ENCODE measurements at places on chromosomes 5 and 9.

DNA sequence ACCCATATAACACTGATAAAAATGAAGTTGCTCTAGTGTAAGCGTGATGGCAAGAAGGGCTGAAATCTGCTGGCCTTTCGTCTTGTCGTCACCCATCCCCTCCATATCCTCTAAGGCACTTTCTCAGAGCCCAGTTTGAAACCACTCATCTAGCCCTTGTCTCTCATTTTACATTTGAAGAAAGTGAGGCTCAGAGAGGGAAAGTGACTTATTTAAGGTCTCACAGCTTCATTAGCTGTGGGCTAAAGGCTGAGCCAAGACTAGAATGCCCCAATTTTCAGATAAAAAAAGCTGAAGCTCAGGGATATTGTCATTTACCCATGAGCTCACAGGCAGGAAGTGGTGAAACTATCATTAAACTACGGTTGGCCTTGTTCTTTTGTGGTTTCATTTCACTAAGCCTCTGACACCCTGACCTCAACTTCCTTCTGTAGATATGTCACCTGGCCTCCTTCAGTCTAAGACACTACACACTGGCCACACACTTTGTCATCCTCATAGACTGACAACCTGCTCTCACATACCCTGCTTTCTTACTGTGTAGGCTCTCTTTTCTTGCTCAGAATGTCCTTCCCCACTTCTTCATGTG is 176.7 kb upstream of the DMAC1 start:
- peak; percentile 98 for ATAC-seq

GRCh38 chr9:96320749-96321280 is 18.8 kb upstream of the HSD17B3 start:
- ATAC-seq: no peak

- no peak for ATAC-seq
Observed at GRCh38 chr9:89920951-89921350, 316.1 kb downstream of the GADD45G start.

DNA sequence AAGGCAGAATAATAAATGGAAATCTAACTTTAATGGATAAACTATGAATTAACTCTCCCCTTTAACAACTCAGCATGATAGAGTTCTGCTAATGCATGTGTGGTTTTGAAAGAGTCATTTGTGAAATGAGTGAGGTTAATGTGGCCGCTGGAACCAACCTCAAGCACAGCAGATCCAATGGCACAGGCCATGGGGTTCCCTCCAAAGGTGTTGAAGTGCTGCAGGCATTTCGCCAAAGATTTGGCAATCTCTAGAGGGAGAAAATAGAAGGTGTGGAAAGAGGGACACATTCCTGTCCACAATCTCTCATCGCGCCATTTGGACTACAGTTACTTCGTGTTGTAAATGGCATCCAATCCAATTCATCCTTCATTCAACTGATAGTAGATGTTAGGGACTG is 35.0 kb downstream of the AGXT2 start:
- ATAC-seq: no peak

DNA sequence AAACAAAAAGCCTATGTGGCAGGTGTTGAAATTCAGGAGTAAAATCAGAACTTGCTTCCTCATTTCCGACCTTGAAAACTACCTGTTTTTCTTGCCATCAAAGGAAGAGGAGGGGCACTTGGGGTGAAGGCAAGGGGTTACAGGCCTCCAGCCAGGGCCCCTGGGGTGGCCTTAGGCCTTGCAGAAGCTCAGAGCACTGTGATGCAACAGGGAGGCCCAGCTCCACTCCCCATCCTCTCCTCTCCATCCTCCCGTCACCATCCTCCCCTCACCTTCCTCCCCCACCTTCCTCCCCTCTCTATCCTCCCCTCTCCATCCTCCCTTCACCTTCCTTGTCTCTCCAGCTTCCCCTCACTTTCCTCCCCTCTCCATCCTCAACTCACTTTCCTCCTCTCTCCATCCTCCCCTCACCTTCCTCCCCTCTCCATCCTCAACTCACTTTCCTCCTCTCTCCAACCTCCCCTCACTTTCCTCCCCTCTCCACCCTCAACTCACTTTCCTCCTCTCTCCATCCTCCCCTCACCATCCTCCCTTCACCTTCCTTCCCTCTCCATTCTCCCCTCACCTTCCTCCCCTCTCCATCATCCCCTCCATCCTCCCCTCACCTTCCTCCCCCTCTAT is 111.6 kb downstream of the WNK2 start:
- ATAC-seq: no peak

DNA sequence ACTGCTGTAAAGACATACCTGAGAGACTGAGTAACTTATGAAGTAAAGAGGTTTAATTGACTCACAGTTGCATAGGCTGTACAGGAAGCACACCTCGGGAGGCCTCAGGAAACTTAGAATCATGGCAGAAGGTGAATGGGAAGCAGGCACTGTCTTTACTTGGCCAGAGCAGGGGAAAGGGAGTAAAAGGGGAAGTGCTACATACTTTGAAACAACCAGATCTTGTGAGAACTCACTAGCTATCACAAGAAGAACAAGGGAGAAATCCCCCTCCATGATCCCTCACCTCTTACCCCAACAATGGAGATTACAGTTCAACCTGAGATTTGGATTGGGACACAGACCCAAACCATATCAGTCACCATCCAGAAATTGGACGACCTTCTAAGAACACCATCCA is 1285.8 kb upstream of the CDH9 start:
- ATAC-seq: no peak

GRCh38 chr5:43017428-43017815 is 22.7 kb downstream of the ANXA2R start:
- ATAC-seq: no peak

- ATAC-seq: no peak
Observed at GRCh38 chr9:87667164-87667738, 58.7 kb upstream of the CTSL start.

DNA sequence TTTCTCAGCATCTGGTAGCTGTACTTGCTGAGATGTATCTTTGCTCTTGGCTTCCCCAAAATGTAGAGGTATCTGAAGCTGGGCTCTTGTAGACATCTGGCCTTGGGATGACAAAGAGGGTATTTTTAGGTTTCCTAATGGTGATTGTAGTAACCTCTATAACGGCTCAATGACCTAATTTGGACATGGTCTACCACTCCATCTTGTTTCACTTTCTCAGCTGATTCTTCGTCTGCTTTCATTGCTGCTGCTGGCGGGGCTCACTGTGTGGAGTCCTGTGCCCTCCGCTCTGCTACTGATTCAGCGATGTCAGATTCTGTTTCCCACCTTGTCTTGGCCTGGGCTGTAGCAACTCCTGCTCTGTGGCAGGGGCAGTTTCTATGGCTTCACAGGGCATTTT is 12.7 kb upstream of the MARCHF11 start:
- ATAC-seq: no peak

DNA sequence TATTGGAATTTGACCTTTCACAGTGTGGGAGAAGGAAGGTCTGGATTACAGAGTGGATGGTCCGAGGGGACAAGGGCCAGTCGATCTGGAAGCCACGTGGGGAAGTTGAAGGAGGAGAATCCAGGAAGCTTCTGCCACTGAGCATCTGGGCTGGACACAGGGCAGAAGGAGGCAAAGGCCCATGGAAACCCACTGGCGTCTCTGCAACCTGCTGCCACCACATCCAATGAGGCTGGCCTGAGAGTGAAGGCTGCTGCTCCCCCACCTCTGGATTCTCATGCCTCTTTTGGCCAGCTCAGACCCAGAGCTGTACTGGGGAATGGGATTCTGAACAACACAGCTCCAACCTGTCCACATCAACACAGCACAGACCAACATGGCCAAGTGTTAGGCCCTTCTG is 48.9 kb upstream of the BOD1 start:
- ATAC-seq: no peak

- ATAC-seq: no peak
Observed at GRCh38 chr9:113499876-113500497, 36.5 kb downstream of the RGS3 start.

GRCh38 chr5:77953374-77953773 is 177.2 kb upstream of the TBCA start:
- ATAC-seq: no peak

GRCh38 chr5:143244000-143244736 is 159.3 kb downstream of the NR3C1 start:
- ATAC-seq: no peak

DNA sequence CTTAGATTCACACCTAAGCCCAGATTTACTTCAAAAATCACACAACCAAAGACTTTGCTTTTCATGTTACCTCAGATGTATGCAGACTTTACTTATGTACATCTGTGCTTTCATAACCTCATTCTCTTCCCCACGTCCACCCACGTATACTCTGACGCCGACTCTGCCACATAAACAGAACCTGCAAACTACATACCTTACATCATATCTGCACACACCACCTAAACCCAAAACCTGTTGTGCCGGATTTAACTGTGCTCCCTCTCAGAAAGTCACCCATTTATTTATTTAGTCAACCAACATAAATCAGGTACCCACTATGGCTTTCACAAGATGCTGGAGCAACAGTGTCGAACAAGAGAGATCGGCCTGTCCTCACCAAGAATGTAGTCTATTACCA is 1.0 kb upstream of the DPYSL3 start:
- no peak for ATAC-seq

GRCh38 chr5:130078661-130079060 is 174.4 kb downstream of the CHSY3 start:
- no peak for ATAC-seq

DNA sequence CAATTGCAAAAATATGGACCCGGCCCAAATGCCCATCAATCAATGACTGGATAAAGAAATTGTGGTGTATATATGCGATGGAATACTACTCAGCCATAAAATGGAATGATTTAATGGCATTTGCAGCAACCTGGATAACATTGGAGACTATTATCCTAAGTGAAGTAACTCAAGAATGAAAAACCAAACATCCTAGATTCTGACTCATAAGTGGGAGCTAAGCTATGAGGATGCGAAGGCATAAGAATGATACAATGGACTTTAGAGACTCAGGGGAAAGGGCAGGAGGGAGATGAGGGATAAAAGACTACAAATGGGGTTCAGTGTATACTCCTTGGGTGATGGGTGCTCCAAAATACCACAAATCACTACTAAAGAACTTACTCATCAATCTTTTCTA is 247.6 kb upstream of the FBXL7 start:
- ATAC-seq: no peak

- ATAC-seq: no peak
Observed at GRCh38 chr5:39143151-39143860, 69.1 kb upstream of the RICTOR start.

DNA sequence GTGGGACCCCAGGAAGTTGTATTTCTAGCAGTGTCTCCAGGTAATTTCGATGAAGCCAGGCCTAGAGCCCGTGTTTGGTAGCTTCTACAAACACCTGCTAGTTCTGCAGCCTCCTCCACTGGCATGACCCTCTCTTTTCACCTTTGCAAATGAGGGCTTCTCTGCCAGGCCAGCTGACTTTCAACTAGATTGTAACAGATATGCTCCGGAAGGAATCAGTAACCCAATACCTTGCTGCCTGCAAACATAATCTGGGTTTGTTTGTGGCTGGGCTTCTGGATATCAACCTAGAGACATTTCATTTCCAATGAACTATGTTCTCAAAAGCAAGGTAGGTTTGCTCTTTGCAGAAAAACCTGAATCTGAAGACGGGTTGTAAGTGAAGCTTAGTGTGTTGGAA is 354.8 kb downstream of the DMRT2 start:
- no peak for ATAC-seq

DNA sequence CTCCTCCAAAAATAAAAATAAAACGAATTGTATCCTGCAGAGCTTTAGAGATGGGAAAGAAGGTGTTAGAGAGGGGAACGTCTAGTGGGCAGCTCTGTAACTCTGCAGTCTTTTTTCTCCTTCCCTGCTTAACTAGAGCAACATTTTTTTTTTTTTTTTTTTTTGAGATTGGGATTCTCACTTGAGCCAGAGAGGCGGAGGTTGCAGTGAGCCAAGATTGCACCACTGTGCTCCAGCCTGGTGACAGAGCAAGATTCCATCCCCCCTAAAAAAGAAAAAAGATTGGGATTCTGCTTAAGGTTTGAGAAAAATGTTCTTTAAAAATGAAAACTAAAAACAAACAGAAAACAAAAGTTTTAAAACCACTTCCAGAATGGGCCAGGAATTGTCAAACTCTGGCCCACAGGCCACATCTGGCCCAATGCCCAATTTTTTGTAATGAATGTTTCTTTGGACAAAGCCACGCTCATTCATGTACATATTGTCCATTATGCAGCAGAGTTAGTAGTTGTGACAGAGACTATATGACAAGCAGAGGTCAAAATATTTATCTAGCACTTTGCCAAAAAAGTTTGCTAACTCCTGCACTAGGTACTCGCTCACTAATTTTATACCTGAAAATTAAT is 98.5 kb downstream of the ZCCHC7 start:
- no peak for ATAC-seq

- no peak for ATAC-seq
Observed at GRCh38 chr5:16585041-16585667, 31.6 kb downstream of the RETREG1 start.

GRCh38 chr9:130624154-130624553 is 40.2 kb upstream of the PRDM12 start:
- ATAC-seq: no peak

DNA sequence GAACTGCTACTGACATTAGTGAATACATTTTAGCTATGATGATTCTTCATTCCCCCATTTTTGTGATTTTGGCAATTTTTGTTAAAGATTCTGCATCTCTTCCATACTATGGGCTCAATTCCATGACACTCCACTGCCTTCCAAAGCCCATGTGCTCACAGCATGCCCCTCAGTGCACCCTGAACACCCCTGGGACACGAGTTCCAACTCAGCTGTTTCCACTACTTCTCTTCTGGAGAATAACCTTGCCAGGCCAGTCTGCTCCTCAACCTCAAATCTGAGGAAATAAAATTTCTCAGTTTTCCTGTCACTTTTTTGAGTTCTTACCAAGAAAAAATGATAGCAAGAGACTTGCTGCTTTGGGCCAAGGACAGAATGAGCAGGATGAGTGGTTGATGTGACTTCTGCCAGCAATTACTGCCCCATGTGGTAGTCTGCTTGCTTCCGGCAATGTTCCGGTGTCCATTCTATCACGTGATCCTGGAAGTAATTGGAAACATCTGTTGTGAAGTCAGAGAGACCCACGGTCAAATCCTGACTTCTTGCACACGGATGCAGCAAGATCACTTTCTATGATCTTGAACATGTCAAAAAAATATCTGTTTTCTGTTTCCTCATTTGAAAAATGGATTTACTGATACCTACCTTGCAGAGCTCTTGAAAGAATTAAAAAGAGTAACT is 58.3 kb downstream of the EGFLAM start:
- no peak for ATAC-seq

GRCh38 chr9:137318602-137319001 is 16.5 kb upstream of the NRARP start:
- no peak for ATAC-seq

DNA sequence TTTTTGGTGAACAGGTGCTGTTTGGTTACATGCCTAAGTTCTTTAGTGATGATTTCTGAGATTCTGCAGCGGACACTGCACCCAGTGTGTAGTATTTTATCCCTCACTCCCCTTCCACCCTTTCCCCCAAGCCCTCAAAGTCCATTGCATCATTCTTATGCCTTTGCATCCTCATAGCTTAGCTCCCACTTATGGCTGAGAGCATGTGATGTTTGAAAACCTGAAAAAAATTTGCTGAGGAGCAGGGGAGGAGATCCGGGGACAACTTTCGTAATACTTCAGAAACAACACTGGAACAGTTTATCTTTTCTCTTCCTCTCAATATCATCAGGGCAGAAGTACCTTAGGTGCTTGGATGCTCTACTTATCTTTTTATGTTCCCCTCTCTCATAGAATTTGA is 226.4 kb downstream of the ADAMTS6 start:
- ATAC-seq: no peak
